ENCODE measurements at places on chromosomes 2 and 18.

DNA sequence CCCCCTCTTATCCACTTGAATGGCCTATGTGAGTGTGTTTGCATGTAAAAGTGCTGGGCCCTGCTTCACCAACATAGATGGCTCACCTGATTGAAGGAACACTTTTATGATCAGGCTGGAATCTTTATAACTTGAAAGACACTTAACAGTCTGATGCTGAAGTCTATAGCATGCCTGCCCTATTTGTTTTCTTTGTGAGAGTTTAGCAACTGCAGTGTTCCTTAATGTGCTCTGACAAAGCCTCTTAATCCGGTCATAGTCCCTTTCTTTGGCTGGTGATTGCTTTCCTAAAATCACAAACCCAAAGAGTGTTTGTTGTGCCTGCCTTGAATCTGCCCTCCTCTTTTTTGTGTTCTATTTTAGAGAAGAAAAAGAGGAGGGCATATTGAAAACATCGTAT is 1382.8 kb upstream of the CELF4 start:
- no peak for DNase-seq

GRCh38 chr2:54437588-54437987 is 18.5 kb upstream of the SPTBN1 start:
- no peak for DNase-seq

DNA sequence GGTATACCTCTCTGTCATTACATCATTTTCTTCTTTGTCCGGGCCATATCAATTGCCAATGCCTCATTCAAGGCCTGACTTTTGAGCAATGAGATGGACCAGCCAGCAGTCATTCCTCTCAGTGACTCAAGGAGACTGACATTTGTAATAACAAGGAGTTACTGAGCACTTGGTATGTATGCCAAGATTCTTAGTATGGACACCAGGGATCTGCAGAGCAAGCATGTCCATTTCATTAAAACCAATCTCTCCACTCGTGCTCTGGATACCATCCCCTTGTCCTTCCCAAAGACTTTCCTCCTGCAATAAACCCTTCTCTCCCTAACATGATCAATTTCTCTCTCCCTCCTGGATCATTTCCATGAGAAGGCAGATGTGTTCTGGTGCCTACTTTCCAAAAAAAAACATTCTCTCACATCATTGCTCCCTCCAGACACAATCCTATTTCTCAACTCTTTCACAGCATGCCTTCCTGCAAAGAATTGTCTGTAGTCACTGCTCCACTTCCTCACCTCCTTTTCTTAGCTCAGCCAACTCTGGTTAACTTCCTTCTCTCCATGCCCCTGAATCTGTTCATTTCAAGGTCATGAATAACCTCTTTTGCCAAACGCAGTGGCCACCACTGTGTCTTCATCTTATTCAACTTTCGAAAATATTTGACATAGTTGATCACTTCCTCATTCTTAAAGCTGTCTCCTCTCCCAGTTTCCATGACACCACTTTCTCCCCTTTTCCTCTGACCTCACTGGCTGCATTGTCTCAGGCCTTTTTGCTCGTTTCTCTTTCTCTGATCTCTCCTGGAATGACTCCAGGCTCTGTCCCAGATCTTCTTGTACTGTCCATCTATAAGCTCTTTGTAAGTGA is 102.8 kb upstream of the CYP1B1 start:
- DNase-seq: peak; percentile 95

DNA sequence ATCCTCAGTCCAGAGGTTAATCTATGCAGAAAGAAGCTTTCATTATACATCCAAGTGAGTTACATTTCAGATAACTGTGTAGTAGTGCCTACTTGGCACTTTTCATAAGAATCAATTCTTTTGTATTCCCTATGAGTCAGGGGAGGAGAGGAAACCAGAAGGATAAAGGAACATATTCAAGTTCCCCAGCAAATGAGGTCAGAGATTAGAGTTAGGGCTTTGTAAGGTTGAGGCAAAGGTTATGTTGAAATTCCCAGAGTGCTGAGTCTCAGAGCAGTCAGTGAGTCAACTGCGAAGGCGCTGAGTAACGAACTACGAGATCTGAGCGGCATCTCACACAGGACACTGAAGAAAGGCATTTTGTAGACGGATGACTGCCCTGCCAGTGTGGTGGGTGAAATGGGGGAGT is 25.1 kb upstream of the ME2 start:
- DNase-seq: peak; percentile 95
